ENCODE measurements at places on chromosomes 3 and 15. TPM values are rescaled to one million over a fixed set of nuclear protein-coding genes. Genes with fewer than 3 reads are reported as not detected.

Gene CASR
- not detected for total RNA-seq

Gene TEX264
- 44.2 TPM for total RNA-seq

GRCh38 chr3:117688583-117688982 is 979.0 kb downstream of the TUSC7 start:
- no peak for DNase-seq
- no peak overlapping the region for H3K27ac ChIP-seq
- no peak overlapping the region for H3K4me3 ChIP-seq
- H3K4me1 ChIP-seq, result no peaks in the 10 kb centered on the region

DNA sequence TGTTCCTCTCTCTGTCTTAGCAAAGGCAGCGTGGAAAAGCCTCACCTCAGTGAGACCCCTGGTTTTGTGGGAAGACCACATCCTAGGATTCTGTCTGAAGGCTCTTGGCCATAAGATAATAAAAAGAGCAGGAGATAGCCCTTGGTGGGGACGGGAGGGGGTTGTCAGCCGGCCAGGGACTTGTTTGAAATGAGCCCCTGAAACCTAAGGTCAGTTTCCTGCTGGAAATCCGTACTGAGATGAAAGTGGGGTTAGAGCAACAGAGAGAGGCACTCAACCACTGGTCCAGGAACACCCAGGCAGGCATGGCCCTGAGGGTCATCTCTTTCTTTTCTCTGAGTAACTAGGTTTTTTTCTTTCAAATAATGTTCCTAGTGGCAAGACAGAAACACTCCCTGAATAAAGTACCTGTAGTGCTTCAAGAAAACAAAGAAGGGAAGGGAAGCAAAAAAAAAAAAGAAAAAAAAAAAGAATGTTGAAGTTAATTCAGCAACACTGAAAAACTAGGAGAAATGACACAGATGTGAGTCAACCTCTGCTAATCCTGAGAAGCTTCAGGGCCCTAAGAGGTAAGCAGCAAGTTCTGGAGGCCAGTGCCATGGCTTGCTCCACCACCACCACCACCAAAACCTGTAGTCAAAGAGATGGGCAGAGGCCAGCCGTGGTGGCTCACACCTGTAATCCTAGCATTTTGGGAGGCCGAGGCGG is 3.2 kb downstream of the ITGB5 start:
- H3K27ac ChIP-seq, result no peak overlapping the region
- H3K4me1 ChIP-seq, result no peaks in the 10 kb centered on the region
- DNase-seq, result no peak
- H3K4me3 ChIP-seq, result no peak overlapping the region

- H3K27me3 ChIP-seq, result no peaks in the 10 kb centered on the region
- H3K27ac ChIP-seq, result no peak overlapping the region
- H3K36me3 ChIP-seq, result no peaks in the 10 kb centered on the region
- peaks cover 26% of the 10 kb centered on the region for H3K4me1 ChIP-seq
These were observed 183.4 kb downstream of the OR4M2 start for GRCh38 chr15:22263738-22264137.

- peaks cover 6% of the 10 kb centered on the region for H3K4me1 ChIP-seq
- no peak for DNase-seq
- H3K36me3 ChIP-seq, result no peaks in the 10 kb centered on the region
These were observed 370.5 kb downstream of the RORA start for GRCh38 chr15:60858511-60859070.

DNA sequence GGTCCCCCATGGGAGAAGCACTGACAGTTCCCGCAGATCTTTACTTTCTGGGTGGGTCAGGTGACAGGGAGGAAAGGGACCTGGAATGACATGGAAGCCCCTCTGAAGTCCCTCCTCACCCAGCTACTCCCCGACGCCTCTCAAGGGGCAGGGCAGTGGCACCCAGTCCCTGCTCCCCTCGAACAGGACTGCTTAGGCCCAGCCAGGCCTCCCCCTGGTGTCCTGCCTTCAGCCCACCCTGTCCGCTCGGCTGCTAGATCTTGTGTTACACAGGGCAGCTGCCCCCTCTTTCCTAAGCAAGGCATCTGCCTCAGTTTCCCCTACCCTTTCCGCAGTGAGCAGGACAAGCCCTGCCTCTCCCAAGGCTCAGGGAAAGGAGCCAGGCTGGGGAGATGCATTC is 226.5 kb downstream of the XXYLT1 start:
- H3K36me3 ChIP-seq, result no peaks in the 10 kb centered on the region
- no peak overlapping the region for H3K27ac ChIP-seq
- H3K27me3 ChIP-seq, result peaks cover 3% of the 10 kb centered on the region

Measured in naive thymus-derived CD4-positive, alpha-beta T cell (primary cell).